ENCODE measurements at places on chromosomes 12 and 14.

DNA sequence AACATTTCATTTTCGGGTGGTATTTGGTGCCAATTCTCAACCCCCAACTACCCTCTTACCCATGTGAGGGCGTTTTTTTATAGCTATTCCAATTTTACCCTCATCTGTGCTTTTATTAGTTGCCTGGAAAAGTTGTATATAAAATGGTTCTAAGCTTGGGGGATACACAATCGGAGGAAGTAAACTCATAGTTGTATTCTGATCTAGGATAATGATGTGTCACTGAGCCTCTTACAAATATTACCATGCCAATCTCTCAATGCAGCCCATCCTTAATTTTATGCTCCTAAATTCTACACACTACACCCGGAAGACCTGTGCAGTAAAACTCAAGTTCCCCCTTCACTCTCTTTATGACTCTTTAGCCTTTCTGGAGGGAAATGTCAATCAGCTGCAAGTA, 1206.5 kb upstream of the FLRT2 start:
- no peak for DNase-seq

DNA sequence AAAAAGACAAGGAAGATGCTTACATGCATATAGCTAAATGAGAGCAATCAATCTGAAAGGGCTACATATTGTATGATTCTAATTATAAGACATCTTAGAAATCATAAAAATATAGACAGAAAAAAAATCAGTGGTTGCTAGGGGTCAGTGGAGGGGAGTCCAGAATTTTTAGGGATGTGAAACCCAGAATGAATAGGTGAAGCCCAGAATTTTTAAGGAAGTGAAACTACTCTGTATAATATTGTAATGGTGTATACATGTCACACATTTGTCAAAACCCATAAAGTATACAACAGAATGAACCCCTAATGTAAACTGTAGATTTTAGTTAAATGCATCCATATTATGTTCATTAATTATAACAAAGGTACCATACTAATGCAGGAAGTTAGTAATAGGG, 713.2 kb downstream of the FLRT2 start:
- DNase-seq, result no peak

DNA sequence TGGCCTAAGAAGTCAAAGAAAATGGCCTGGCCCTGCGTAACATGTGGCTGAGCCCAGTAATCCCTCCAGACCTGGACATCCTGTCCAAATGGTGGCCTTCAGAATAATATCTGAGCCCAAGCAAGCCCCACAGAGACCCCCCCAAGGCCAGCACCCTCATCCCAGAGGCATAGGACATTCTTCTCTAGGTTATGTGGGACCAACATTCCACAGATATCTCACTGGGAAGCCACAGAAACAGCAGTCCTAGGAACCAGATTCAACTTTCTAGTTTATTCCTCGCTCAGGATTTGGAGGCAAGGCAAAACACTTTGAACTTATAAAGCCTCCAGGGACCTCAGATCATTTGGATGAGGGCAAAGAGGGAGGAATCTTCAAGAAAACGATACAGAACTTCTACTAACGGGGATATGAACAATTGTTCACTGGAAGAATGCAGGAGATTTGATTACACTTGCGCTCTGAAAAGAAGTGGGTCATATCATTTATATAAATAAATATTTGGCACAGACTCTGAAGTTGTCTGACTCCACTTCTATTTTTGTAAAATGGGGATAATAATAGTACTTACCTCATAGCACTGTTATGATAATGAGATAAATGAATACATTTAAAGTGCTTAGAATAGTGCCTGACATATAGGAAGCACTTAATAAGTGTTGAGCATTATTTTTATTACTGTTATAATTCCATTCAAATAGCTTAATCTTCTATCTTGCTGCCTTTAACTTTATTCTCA, 171.5 kb downstream of the NUAK1 start:
- DNase-seq, result no peak

- DNase-seq, result no peak
Observed at GRCh38 chr12:108890208-108890607, 10.3 kb downstream of the DAO start.

GRCh38 chr14:24262821-24263733, at the start of gene TGM1:
TGM1 (minus strand) TSS chr14:24263177; CDS start chr14:24262352, 825 bp downstream.
- no peak for DNase-seq

DNA sequence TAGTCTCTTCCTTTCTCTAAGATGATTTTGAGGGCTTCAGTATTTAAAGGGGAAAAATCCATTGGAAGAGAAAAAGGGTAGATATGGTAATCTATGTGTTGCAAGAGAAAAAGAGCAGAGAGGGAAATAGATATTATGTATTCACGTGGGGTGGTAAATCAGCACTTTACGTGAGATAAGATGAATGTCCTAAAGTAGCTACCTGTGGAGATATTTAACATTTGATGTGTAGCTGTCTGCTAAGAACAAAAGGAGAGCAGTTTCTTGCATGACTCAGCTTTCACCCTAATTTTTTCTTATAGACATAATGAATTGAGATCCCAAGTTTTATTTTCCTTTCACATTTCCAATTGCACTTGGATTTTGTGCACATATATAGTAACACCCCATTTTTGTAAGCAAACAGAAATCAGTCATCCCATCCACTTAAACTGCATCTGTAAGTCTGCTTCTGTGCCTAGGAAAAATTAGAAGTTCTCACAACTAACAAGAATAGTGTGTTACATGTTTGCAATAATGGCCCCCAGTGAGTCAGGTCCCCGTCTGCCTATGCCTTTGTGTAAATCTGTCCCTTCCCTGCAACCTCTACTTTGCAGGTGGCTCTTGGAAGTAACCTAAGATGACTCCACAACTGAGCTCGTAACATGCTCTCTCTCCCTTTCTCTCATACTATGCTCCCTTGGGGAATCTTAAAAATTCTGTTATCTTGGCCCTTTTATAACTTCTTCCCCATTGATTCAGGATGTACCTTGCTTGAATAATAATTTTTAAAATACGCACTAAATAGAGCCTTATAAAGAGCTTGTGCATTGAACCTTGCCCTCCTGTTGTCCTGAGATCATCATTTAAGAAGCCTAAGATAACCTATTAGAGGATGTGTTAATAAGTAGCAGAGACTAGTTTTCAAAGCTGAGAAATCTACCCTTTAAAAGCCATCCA, 3.7 kb downstream of the TMTC3 start:
- DNase-seq, result no peak

- no peak for DNase-seq
Observed at GRCh38 chr12:30978639-30979038, 52.1 kb downstream of the TSPAN11 start.

- peak; percentile 71 for DNase-seq
Observed at GRCh38 chr12:107536613-107537012, 149.0 kb upstream of the PWP1 start.

DNA sequence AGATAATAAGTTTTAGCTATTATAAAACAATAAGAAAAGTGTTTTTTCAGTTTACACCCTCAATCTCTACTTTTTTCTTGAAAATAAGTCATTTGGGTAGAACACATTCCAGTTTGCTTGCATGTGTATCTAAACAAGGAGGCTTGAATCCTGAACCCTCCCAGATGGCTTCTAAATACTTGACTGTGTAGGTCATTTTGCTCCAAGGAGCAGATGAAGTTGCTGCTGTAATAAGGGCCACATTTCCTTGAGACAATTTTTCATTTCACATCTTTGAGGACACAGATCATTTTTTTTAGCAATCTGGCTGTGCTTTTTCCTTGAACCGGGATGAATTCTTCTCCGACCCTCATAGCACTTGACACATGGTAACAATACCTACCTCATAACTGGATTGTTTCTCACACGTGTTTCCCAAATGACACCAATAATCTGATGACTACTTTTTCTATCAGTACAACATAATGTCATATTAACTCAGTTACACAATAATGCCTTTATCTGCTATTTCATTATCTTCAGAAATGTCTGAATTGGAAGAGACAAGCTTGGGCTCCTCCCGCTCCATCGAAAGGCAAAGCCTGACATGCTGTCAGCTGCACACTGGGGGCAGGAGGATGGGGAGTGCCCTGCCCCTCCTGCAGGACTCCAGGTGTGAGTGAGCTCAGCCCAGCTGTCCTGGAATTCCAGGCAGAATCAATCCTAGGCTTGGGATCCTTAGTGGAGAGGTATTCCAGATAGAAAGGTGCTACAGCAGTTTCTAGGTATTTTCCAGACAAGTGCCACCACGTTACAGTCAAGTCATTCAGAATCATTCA, 30.9 kb downstream of the GPHB5 start:
- DNase-seq, result no peak

DNA sequence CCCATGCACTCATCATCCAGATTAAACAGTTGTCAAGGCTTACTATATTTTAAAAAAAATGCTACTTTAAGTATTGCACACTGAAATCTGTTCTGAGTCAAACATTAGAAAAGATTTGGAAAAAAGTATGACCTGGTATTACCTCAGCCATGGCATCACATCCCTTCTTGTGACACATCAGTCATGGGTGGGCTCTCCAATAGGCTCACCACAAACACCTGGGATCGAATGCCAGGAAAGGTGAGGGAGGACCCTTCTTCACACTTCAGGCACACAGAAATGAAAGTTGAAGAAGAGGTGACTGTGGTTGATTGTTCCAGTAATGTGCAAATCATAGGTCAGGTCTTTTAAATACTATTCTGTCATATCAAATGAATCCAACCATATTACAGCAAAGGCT, 36.6 kb upstream of the GZMB start:
- DNase-seq, result no peak

DNA sequence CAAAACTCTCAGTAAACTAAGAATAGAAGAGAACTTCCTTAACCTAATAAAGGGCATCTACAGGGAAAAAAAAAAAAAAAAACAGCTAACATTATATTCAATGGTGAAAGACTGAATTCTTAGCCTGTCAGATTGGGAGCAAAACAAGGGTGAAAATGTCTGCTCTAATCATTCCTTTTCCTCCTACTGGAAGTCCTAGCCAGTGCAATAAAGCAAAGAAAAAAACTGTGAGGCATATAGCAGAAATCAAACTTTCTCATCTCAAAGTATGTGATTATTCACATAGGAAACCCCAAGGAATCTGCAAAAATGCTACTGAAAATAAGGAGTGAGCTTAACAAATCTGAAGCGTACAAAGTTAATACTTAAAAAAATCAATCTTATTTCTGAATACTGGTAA, 170.7 kb downstream of the NUAK1 start:
- DNase-seq, result no peak

- no peak for DNase-seq
Observed at GRCh38 chr12:13171921-13172859, 24.3 kb upstream of the EMP1 start.

DNA sequence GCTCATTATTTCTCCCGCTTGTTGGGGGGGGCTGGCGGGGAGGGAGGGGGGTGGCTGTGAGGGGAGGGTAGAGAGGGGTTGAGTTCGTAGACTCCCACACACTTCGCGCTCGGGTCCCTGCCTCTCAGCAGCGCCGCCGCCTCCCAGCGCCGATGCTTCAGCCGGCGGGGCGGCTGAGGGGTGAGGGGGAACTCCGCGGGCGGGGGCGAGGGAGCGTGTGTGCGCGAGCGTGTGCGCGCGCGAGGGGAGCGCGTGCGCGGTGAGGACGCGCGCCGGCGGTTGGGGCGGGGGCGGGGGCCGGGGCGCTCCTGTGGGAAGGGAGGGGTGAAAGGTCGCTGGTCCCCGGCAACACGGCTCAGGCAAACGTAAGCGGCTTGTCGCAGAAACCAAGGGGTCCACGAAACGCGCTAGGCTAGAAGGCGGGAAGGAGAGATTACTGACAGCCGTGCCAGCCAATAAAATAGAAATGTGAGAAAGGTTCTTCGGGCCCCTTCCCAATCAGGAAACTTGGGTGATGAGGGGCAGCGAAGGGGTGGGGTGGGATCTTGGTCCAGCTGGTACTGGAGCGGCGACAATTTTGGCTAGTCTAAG, 343 bp upstream of the NOVA1 start:
- peak; percentile 56 for DNase-seq

- no peak for DNase-seq
Observed at GRCh38 chr12:87363497-87364084, 665.6 kb downstream of the C12orf50 start.

GRCh38 chr12:87406926-87407325, 622.3 kb downstream of the C12orf50 start:
- DNase-seq, result no peak

DNA sequence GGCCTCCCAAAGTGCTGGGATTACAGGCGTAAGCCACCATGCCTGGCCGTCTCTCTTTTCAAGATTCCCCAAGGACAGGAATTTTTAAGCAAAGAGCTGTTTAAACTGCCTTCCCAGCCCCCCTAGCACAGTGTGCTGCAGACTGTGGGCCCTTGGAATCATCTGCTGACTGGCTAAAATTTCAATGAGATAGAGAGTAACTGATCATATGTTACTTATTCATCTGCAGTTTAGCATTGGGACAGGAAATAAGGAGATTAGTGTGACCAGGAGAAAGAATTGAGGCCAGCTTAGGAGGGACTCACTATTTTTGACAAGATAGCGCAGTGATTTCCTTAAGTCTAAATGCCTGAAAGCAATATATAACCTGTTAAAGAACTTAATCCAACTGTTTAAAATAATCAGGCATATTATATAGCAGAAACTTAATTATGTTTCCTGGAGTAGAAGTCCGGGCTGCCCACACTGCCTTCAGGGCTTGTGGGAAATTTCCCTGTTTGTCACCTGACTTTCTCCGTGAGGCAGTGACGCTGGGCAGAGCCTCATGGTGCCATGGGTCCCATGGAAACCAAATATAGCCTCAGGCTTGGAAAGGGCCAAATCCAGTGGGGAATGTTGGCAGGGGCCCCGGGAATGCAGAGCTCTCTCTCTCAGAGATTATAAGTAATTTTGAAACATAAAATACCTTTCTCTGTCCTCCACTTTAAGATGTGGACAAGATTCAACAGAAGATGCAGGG, 22.8 kb upstream of the CEBPE start:
- peak; percentile 85 for DNase-seq

DNA sequence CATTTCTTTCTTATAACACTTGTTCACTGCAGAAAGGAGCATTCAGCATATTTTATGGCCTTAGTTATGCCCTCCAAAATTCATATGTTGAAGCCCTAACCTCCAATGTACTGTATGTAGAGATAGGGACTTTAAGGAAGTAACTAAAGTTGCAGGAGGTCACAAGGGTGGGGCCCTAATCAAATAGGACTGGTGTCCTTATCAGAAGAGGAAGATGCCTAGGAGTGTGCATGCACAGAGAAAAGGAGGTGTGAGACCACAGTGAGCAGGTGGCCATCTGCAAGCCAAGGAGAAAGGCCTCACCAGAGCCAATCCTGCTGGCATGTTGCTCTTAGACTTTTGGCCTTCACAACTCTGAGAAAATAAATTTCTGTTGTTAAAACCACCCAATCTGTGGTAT, 12.9 kb upstream of the E2F7 start:
- DNase-seq, result no peak

All from NCI-H2029 (cell line).